NCI-H187 (cell line): ENCODE measurements at places on chromosomes 5 and 9.

- DNase-seq = no peak
Observed at GRCh38 chr5:164094291-164094690, 588.9 kb downstream of the MAT2B start.

- DNase-seq = no peak
Observed at GRCh38 chr5:84016085-84016484, 295.4 kb upstream of the HAPLN1 start.

DNA sequence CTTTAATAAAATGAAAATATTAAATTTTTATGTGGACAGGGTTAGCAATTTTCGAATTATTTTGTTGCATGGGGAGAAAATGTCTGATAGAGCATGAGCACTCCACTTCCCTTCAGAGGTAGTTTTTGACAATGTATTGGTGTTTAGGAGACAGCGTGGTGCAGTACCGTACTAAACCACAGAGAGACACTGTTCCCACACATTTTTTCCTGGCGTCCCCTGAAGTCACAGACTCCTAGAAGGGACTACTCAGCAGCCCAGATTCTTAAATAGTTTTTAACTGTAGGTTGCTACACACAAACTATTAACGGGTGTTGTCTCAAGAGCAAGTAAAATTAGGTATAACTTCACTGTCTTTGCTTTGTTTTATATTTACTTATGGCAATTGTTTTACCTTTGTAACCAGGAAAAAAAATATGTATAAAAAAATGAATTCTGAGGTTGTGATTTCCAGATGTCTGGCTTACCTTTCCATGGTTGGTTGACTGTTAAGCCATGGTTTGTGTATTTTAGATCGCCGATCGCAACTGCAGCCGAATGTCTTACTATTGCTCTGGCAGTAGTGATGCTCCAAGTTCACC lies 171.2 kb downstream of the DOCK8 start:
- DNase-seq = peak; percentile 44

DNA sequence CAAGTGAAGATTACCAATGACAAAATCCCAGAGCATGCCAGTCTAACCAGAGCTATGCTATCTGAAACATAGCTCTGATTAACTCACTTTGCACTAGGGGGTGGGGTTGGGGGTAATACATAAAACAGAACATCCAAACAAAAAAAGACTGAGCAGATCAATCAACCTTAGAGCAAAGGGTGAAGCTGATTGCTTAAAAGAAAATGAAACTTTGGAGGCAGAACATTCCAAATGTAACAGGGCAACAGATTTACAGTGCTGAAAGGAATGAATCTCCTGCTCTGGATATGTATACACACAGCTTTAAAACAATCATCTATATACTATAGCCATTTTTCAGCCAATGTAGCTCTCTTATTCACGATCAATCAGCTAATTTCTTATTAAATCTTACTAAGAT lies 4.9 kb downstream of the IL6ST start:
- DNase-seq = no peak

DNA sequence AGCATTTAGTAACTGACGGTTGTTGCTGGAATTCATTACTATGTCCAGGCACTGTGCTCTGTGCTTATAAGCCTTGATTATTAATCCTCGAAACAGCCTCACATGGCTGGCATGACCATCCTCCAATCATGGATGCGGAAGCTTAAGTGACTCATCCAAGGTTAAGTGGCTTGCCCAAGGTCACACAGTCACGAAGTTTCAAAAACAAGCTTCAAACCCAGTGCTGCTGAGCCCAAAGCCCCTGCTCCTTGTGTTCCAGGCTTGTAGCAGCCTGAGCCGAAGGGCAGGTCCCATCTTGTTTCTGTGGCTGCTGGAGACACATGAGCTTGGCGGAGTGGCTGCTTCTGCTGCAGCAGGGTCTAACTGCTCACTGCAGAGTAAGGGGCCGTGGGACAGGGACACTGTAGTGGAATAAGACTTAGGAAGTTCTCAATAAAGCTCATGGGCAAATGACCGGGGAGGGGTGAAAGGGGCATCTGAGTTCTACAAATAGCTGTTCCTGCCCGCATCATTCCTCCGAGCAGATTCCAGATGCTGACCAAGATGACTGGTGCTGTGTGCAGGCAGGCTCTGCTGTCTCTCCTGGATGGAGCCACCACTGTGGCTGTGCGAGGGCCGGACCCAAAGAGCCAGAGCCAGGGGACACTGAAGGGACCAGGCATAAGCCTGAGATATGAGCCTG lies 32.4 kb downstream of the WHRN start:
- no peak for DNase-seq

DNA sequence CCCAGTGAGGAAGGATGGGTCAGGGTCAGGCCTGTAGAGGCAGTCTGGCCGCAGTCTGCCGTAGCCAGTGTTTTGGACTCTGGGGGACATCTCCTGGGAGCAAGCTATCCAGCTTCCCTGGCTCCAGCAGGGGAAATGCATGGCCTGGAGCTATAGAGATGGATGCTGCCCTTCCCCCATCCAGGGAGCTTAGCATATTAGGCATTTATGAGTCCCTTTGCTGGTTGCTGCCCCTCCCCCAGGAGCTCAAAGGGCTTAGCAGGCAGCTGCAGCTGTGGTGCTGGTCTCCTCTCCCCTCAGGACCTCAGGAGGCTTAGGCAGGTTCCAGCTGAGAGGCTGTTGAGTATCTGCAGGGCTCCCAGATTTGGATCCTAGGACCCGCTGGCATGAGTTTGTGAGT lies 1158.7 kb downstream of the DTWD2 start:
- DNase-seq = no peak

DNA sequence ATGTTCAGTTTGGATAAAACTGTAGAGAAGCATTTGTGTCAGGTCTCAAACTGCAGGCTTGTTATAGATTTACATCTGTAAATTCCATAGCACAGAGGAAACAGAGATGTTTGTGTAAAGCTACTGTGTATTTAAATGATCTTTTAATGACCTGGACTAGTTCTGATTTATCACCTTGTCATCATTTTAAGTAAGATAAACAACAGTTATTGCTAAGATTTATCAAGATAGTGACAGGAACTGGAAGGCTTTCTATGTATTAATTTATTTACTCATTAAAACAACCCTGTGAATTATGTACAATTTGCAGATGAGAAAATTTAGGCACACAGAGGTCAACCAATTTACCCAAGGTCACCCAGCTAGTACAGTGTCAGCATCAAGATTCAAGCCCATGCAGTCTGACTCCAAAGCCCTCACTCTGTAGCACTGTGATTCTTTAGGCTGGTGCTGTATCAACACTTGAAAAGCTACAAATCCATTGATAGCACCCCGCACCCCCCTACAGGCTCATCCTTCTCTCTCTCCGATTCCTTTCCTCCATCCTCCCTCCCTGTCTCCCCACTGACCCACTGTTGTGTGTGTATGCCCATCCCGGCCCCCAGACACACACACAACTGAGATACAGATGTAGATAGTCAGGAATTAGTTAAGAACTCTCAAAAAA lies 184.5 kb downstream of the FBN2 start:
- no peak for DNase-seq

DNA sequence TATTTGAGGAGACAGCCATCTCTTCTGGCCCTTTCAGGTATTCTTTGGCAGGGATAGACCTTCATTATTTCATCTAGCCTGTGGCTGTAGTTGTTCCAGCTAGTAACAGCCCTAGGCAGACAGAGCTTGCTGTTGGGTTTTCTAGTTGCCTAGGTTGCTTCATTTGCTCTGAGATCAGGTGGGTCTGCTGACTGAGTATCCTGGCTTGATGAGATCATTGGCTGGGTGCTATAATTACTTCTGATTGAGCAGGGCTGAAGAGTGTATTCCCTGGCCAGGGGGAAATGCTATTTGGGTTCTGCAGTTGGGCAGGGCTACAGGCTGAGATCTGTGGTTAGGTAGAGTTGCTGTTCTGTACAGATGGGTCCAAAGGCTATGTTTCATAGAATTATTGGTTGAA lies 456.1 kb downstream of the PSAT1 start:
- no peak for DNase-seq

GRCh38 chr5:35151146-35151920 lies 79.0 kb downstream of the PRLR start:
- DNase-seq = no peak

- no peak for DNase-seq
Observed at GRCh38 chr9:116786737-116787136, 99.6 kb downstream of the TRIM32 start.

- no peak for DNase-seq
Observed at GRCh38 chr9:26406676-26407075, 485.9 kb downstream of the CAAP1 start.

DNA sequence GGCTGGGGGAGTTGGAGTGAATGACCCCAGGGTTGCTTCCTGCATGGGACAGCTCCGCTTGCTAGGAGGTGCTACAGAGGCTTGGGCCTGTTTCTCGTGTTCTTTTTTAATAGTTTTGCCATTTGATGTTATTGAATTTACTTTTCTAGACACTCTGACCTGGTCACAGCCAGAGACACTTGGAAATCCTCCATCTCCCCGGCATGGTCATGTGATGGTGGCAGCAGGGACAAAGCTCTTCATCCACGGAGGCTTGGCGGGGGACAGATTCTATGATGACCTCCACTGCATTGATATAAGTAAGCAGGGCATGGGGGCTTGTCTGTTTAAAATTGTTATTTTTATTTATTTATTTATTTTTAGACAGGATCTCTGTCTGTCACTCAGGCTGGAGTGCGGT lies 13.4 kb downstream of the HSPA5 start:
- no peak for DNase-seq

- DNase-seq = no peak
Observed at GRCh38 chr5:51651476-51651875, 268.2 kb downstream of the ISL1 start.

DNA sequence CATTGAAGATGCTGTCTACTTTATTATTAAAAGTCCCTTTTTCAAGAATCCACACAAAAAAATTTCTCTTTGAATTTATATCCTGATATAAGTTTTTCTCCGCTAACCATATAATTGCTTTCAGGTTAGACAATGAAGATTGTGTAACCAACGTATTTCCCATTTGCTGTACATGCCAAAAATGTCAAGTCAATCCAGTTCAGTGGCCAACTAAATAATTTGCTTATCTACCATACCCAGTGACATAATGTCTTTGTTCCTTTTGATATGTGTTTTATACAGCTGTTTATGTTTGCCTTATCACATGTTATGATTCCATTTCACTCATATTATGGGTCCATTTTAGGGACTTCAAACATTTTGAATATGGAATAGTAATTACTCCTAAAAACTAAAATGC lies 349.9 kb downstream of the EFNA5 start:
- DNase-seq = no peak

- peak; percentile 3 for DNase-seq
Observed at GRCh38 chr9:16545639-16546038, 324.8 kb downstream of the BNC2 start.
